Stimulated activated CD4-positive, alpha-beta T cell treated with anti-CD3 and anti-CD28 coated beads, Interleukin-1b, Interleukin-23, amount 100 ng/mL, for 1 hour (primary cell): ENCODE measurements at places on chromosomes 7 and 10.

- no peak for DNase-seq
These were observed 64.5 kb downstream of the PALS2 start for GRCh38 chr7:24637706-24638105.

DNA sequence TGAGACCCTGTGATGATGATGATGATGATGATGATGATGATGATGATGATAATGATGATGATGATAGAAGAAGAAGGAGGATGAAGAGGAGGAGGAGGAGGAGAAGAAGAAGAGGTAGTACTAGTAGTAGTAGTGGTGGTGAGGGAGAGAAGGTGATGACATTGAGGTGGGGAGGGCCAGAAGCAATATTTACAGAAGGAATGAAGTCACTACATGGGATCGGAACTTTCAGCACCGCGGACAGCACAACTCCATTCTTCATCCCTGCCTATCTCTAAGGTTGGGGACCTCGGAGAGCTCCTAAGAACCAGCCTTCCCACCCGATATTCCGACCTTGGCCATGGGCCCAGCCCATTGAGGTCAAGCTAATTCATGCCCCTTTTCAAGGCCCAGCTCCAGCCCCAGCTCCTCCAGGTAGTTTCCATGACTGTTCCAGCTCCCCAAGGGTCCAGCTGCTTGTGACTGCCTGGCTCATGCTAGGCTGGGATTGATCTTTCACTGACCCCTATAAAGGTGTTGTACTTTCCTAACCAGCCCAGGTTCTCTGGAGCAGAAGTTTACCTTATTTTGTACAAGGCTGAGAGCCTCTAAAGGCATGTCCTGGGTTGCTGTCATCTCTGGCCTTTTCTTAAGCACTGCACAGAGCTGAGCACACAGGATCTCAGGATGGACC is 10.3 kb downstream of the CRHR2 start:
- DNase-seq: no peak

DNA sequence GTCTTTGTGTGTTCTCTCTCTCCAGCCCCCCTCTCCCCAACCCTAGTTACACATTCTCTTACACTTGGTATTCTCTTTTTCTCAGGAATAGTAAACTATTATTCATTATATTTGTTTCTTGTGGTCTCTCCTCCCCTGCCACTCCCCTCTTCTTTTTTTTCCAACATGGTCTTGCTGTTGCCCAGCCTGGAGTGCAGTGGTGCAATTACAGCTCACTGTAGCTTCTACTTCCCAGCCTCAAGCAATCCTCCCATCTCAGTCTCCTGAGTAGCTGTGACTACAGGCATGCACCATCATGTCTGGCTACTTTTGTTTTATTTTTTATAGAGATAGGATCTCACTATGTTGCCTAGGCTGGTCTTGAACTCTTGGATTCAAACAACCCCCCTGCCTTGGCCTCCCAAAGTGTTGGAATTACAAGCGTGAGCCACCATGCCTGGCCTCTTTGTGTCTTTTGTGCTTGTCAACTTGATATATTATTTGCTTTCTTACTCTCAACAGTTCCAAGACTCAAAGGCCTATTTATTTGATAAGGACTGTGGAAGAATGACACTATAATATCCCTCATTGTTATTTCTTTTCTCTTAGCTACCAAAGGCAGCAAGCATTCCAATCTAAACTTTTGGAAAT is 66.9 kb downstream of the MLLT10 start:
- no peak for DNase-seq

DNA sequence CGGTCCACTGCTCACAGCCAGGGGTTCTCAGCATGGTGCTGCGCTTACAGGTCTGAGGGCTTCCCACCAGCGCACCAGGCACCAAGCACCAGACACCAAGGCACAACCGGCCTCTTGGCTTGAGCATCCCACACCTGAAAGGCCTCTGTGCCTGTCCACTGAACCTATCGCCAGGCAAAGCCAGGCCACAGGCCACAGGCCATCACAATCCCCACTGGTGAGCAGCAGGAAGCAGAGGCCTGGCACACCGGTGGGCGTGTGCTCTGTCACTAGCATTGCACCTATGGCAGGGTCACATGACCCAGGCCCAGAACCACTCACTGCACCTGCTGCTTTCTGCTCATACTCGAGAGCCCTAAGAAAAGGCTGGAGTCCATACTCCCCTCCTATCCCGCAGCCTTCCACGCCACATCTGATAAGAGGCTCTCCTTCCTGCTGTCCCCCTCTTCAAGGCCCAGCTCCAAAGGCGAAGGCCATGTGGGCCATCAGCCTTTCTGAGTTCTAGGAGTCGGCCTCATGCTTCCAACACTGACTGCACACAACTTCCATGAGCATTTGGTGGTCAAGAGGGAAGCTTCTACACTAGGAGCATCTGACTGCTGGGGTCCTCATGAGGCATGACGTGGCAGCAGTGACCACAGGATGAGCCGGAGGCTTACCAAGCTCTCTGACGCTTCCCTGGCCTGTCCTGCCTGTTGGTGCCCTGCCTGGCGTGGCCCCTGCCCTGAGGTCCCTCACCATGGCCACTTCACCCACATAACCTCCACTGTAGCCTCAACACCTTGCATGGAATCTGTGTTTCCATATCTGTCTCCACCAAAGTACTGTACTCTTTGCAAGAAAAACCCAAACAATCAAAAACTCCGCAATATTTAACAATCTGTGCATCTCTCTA is 166.3 kb downstream of the TNS3 start:
- DNase-seq: no peak

GRCh38 chr7:155489862-155490696 is 32.1 kb downstream of the EN2 start:
- no peak for DNase-seq

DNA sequence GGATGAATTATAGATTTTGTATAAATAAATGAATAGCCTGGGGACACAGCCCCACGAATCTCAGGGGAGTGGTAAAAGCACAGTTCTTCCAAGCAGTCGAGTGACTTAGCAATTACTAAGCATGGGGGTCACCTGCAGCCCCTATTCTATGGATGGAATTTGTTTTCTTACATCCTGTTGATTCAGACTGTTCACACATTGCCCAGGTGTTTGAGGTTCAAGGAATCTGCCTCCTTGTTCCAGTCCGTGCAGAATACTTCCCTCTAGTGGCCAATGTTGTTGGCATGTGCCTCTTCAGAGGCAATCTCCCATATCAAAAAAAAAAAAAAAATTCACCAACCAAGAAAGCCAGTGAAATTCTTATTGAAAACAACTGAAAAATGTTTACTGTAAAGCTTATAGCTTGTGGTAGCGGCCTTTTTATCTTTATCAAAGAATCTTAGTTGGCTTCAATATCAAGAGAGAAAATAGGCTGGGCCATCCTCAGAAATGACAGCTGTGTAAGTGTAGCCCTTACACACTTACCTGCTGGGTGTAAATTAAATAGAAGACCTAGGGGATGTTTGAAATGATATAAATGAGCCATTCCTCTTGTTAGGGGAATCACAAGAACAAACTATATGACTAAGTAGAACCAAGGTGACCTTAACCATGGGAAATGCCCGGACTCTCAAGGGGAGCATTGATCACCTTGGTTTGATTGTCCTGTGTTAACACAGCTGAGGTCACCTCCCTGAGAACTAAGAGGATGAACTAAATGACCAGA is 7.8 kb downstream of the LIPM start:
- DNase-seq: no peak

DNA sequence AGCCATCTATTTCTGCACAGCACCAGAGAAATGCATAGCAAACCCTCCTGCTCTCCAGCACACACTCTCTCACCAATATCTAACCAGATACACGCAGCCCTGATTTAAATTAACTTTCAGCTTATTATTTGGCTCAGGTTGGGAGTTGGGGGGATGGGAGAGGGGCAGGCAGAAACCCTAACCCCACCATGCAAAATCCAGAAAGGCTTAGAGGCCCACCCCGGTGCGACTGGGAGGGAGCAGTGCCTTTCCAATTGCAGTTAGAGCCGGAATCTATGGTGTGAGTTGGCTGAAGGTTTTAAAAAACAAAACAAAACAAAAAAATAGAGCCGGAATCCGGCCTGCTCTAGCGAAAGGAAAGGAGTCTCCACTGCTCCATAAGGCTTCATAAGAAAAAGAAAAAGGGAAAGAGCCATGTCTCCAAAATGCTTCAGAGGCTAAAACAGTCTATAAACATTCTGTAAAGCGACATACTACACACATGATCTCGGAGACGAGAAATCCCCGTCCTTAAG is 2.9 kb downstream of the IGF2BP3 start:
- DNase-seq: no peak

DNA sequence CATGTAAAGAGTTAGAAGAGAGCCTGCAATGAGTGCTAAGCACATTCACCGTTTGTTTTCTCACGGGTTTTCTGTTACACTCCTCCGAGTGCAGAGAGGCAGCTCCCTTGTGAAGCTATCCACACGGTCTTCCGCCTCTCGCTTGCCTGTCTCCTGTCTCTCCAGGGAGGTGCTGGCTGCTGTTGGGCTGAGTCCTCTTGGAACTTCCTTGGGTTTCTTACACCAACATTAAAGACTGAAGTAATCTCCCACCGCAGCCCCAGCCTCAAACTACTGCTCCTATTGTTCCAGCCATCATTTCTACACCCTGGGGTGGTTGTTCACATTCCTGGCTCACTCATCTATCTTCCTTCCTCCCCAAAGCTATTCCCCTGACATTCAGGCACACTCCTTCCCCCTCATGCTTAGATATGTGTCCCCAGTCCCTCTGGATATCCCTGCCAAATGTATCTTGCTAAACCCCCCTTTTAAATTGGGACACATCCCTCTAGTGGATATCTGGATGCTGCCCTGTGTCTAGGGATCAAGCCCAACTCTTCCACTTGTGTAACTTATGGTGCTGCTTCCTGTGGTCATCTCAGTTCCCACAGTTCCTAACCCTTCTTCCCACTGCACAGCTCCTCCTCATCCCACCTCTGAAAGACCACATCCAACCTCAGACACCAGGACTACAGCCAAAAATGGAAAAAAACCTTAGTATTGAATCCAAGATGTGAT is 14.1 kb downstream of the ESYT2 start:
- DNase-seq: no peak

GRCh38 chr7:92914645-92915044 is 78.3 kb upstream of the CDK6 start:
- no peak for DNase-seq

DNA sequence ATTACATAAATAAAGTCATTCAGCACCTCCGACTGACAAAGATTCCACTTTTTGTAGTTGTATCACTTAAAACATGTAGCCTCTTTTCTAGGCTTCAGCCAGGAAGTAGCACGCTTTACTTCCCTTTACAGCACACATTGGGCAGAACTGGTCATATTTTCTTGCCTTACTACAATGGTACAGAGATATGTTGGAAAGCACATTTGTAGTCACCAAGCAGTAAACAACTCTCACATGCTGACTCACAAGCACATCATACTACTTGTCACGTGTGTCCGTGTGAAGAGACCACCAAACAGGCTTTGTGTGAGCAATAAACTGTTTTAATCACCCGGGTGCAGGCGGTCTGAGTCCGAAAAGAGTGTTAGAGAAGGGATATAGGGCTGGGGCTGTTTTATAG is 1071.8 kb downstream of the DNAJB9 start:
- no peak for DNase-seq

- no peak for DNase-seq
These were observed 39.4 kb downstream of the CHST15 start for GRCh38 chr10:124053971-124054370.
